A549 treated with RU486 at 1 μM for 4 hours (cell line): ENCODE measurements at places on chromosomes 6 and 20. TPM values are rescaled to one million over a fixed set of nuclear protein-coding genes. Genes with fewer than 3 reads are reported as not detected.

The IPCEF1 gene
- 0.08 TPM in 1 of 5 replicates, not detected in the others for total RNA-seq

The PROKR2 gene
- not detected in 5 replicates for total RNA-seq

The ELOVL2 gene
- 3.7 to 7.6 TPM (median 7.6 TPM) in 5 replicates for total RNA-seq

The HLA-DMB gene
- total RNA-seq: 1.2 to 2.3 TPM (median 2.2 TPM) in 5 replicates

The HDGFL1 gene
- total RNA-seq: not detected in 5 replicates
